CD14-positive monocyte (primary cell): ENCODE measurements at places on chromosomes 5 and 9.
A peak's percentile ranks its signal among the peaks of the same experiment; 100 is the strongest.

DNA sequence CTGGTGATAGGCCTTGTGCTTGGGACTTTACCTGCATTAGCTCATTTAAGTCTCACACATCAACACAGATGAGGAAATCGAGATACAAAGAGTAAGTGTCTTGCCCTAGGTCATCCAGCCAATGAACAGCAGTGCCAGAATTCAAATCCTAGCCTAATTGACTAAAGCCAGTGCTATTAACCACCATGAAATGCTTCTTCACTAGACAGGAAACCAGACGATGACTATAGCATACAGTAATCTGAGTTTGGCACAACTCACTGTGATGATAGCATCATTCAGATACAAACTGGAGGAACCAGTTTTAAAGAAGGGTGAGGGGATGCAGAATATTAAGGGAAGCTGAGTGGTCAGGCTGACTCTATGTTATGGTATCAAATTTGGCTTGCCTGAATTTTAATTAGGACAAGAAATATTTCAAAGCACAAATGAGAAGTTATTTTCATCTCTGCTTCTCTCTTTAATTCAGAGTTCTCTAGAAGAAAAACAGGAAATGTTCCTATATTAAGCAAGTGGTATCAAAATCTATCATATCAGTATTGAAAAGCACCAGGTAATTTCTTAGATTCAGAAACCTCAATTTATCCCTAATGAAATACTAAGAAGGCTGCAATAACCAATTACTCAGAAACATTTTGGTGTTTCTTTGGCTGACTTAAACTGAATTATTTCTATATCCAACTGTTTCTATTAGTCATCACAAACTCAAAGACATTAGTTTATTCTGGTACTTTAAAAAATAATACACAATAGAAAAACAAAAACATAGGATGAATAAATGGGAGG, 147.0 kb upstream of the RASA1 start:
- DNase-seq, result peak; percentile 49

DNA sequence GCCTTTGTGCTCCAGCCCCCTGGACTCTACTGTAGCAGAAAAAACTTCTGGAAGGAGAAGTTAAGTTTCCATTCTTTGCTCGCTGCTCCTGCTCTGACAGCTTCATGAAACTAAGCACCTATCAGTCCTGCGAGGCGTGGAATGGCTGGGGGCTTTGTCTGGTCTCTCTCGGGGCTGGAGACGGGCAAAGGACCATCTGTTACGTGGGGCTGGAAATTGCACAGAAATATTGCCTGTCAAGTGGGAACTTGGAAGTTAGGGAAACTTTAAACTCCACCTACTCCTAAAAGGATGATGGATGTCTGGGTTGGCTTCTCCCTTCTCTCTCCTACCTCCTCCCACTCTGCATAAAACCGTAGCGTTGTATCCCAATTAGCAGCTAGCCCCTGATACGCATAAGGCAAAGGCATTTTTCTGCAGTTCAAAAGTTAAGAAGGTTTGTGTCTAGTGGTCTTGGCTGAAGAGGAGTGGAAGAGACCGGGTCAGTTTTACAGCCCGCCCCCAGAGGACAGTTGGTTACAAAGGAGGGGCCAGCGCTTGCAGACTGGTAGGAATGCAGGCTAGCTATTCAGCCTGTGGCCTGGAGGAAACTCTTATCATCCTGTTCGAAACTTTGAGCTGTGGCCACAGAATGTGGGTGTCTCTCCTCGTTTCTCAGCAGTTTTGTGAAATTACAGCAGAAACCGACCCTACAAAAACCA, 1.3 kb downstream of the FBXL7 start:
- no peak for DNase-seq

DNA sequence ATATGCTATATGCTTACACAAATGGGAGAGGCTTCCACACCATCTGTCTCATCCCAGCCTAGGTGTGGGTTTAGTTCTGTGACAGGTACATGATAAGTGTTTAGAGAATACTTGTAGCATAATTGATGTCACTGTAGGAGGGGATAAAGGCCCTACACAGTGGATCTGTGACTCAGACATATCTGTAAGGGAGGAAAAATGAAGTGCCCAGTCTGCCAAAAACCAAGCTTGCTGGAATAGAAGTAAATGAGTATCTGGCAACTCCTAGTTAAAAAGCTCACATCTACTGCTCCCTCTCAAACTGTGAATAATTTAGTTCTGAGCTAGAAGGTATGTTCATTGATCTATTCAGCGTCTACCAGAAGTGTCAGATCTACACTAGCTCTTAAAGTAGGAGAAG, 38.9 kb upstream of the FAM174A start:
- no peak for DNase-seq

- no peak for DNase-seq
Observed at GRCh38 chr5:10984021-10984715, 223.1 kb upstream of the DAP start.

DNA sequence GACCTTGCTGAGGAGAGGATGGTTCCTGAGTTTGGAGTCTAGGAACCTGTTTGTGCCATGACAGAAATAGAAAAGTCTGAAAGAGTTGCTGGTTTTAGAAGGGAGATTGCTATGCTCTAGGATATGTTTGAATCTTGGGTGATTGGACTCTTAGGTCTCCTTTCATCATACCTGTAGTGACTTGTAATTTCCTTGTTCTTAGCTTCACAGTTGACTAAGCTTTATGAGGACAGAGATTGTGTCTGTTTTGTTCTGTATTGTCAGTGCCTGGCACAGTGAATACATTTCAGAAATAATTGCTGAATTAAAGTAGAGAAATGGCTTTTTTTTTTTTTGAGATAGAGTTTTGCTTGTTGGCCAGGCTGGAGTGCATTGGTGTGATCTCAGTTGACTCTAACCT, 31.5 kb downstream of the GAPVD1 start:
- no peak for DNase-seq

- no peak for DNase-seq
Observed at GRCh38 chr9:134433909-134434882, 107.9 kb downstream of the RXRA start.

DNA sequence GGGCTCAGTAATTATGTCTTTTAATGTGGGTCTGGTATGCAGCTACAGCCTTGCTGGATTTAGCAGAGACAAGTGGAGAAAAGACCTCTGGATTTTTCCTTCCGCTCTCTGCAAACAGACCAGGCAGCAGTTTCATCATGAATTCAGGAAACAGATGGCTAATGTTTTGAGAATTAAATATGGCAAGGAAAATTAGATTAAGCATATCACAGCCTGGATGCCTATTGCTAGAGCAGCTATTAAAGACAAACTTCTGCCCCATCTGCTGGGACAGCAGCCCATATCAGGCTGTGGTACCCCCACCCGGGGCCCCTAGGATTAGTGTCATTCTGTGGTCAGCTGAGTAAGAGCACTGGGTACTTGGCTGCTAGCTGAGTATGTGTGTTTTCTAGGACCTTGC, 6.2 kb downstream of the SKP2 start:
- no peak for DNase-seq

DNA sequence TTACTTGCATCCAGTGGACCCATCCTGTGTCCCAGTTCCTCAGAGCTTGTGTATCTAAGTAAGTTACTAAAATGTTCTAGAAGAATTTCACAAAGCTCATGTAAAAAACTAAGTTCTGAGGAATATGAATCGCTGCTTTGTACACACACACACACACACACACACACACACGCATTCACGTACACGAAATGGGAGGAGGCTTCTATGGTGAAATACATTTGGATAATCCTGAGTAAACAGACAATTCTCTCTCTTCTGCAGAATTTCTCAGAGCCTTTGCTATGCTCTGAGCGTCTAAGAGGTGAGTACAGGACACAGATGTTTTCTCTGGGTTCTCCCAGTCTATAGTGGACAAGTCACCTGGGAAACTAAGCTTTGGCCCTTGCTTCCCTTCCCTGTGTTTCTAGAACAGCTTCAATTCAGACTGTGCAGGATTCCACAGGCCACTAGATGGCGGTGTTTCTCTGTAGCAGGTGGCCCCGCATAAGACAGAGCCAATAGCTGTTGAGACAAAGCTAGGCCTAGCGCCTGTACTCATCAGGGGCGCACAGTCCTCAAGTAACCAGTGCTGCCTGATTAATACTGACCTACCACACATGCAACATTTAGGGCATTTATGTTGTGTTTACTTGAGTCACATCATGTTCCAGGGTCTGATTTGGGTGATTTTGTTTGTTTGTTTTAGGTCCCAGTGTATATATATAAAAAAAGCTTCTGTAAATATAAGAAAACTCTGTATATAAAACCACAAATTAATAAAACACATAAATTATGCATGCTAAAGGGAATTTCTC, 114.8 kb downstream of the LIFR start:
- DNase-seq, result peak; percentile 58

DNA sequence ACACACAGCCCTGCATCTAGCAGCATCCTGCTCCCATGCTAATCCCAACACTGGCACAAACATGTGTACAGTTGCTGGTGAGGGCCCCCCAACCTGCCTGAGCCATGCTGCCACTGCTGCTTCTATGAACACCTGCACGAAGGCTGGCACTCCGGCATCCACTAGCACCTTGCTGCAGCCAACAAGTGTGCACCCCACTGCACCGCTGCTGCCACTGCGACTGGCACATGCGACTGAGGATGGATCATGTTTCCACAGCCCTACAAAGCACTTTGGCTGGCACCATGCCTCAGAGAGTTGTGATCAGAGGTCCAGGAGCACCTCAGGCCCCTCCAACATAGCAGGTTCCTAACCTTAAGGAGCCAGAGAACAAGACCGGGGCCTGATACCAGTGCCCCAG, 7.8 kb upstream of the PDCD1LG2 start:
- no peak for DNase-seq
